ENCODE measurements at places on chromosomes 2 and 18.

DNA sequence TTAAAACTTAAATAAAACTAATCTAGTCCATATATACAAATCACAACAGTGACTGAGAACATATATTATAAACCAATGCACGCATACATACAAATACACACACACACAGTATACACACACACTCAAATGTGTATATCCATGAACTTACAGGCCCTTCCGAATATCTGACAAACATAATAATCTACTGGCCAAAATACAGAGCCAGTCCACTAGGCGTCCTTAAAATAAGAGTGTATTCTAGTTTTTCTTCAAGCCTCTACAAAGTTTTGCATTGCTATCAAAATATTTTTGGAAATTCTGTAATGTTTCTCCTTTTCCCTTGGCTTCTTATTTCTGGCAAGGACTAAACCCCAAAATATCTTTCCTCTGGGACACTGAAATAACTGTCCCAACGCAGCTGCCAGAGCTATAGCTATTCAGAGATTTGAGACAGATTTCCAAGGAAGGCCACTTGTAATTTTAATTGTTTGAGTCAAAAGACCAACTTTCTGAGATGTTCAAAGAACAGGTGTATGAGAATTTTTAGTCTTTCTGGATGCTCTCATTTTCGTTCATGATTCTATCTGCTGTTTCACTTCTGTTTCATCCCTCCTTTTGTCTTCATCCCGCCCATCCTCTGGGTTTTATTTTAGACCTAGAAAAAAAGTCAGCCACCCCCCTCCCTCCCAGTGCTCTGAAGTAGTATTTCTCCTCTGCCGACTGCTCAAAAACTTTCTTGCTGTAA, 24.1 kb upstream of the SP3 start:
- H3K4me1 ChIP-seq, result peaks cover 2% of the 10 kb centered on the region
- H3K27ac ChIP-seq, result no peak overlapping the region
- no peaks in the 10 kb centered on the region for H3K36me3 ChIP-seq
- peaks cover 10% of the 10 kb centered on the region for H3K27me3 ChIP-seq
- H3K4me3 ChIP-seq, result no peak overlapping the region

DNA sequence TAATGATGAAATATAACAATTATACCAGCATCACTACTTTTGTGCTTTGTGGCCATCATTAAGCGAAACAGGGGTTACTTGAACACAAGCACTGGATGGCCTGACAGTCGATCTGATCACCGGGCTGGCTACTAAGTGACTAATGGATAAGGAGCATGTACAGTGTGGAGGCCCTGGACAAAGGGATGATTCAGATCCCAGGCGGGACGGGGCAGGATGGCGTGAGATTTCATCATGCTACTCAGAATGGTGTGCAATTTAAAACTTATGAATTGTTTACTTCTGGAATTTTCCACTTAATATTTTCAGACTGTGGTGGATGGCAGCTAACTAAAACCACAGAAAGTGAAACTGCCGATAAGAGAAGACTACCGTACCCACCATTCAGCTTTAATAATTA, 7.0 kb upstream of the CLIP4 start:
- H3K4me1 ChIP-seq, result peaks cover 5% of the 10 kb centered on the region
- H3K27ac ChIP-seq, result no peak overlapping the region
- no peaks in the 10 kb centered on the region for H3K36me3 ChIP-seq
- H3K4me3 ChIP-seq, result no peak overlapping the region
- H3K27me3 ChIP-seq, result peaks cover 7% of the 10 kb centered on the region

- H3K27ac ChIP-seq, result no peak overlapping the region
- no peaks in the 10 kb centered on the region for H3K27me3 ChIP-seq
- peaks cover 15% of the 10 kb centered on the region for H3K4me1 ChIP-seq
- no peak overlapping the region for H3K4me3 ChIP-seq
- DNase-seq, result no peak
- H3K36me3 ChIP-seq, result peaks cover 15% of the 10 kb centered on the region
Observed at GRCh38 chr2:232052591-232052990, 91.1 kb downstream of the DIS3L2 start.

DNA sequence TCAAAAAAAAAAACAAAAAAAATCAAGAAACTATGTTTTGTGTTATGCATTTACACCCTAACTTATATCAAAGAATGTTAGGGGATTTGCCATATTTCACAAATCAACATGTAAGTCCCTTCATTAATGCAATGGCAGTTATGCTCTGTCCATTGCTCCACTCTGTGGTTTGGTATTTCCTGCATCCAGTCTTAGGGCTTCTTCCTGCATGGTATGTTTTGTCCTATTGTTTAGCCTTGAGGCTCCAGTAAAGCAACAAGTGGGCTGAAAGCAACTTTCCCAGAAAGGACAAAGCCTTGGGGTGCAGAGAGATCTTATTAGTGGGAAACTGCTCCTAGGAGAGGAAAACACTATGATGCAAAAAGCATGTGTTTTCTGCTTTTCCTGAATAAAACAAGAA, 474.1 kb downstream of the IRS1 start:
- no peaks in the 10 kb centered on the region for H3K36me3 ChIP-seq
- no peak overlapping the region for H3K27ac ChIP-seq
- DNase-seq, result no peak
- no peak overlapping the region for H3K4me3 ChIP-seq
